ENCODE measurements at places on chromosomes 16 and 17. TPM values are rescaled to one million over a fixed set of nuclear protein-coding genes. Genes with fewer than 3 reads are reported as not detected.

Gene KIAA0753
- total RNA-seq, result 8.0 TPM

Gene SLX4
- total RNA-seq, result 3.2 TPM

Gene NTN3
- 1.1 TPM for total RNA-seq

Gene CDT1
- 6.1 TPM for total RNA-seq

Gene ADAMTS18
- not detected for total RNA-seq

Gene PHF12
- total RNA-seq, result 21.3 TPM

Gene COIL
- total RNA-seq, result 8.1 TPM

Gene NUPR1
- 40.7 TPM for total RNA-seq

Gene TBC1D26
- not detected for total RNA-seq

Gene GDE1
- total RNA-seq, result 47.1 TPM

Gene KRTAP4-1
- not detected for total RNA-seq

Gene CCDC154
- total RNA-seq, result 0.39 TPM

Gene C16orf86
- 2.4 TPM for total RNA-seq

Gene TMEM106A
- 1.5 TPM for total RNA-seq

Gene INCA1
- 0.19 TPM for total RNA-seq

Gene LRRC75A
- total RNA-seq, result not detected

Gene TP53TG3
- total RNA-seq, result not detected

Gene BAHCC1
- total RNA-seq, result 29.2 TPM

Gene PRR35
- not detected for total RNA-seq

Gene PRAC2
- total RNA-seq, result not detected

Gene CA10
- not detected for total RNA-seq

Gene NMT1
- total RNA-seq, result 66.6 TPM

Gene CD300C
- total RNA-seq, result not detected

Gene P2RX5
- total RNA-seq, result 1.2 TPM

Gene KRTAP2-2
- total RNA-seq, result not detected

Gene UTS2R
- total RNA-seq, result not detected

Gene FBF1
- total RNA-seq, result 2.7 TPM

Gene KRT39
- total RNA-seq, result not detected

Gene BTBD17
- not detected for total RNA-seq

Gene TAC4
- not detected for total RNA-seq

Gene TBC1D3E
- total RNA-seq, result not detected

Gene SYT17
- total RNA-seq, result 0.12 TPM

Gene PDE6G
- total RNA-seq, result 0.98 TPM
